ENCODE measurements at places on chromosomes 5 and 9.

- no peak for DNase-seq
Measured at GRCh38 chr9:129558551-129559505, 62.1 kb downstream of the C9orf50 start.

GRCh38 chr5:179777909-179778308 is 15.9 kb upstream of the LTC4S start:
- DNase-seq: no peak

GRCh38 chr9:77463151-77463550 is 185.0 kb downstream of the GNA14 start:
- no peak for DNase-seq

- DNase-seq: peak; percentile 52
Measured at GRCh38 chr9:22307013-22307711, 139.5 kb upstream of the DMRTA1 start.

DNA sequence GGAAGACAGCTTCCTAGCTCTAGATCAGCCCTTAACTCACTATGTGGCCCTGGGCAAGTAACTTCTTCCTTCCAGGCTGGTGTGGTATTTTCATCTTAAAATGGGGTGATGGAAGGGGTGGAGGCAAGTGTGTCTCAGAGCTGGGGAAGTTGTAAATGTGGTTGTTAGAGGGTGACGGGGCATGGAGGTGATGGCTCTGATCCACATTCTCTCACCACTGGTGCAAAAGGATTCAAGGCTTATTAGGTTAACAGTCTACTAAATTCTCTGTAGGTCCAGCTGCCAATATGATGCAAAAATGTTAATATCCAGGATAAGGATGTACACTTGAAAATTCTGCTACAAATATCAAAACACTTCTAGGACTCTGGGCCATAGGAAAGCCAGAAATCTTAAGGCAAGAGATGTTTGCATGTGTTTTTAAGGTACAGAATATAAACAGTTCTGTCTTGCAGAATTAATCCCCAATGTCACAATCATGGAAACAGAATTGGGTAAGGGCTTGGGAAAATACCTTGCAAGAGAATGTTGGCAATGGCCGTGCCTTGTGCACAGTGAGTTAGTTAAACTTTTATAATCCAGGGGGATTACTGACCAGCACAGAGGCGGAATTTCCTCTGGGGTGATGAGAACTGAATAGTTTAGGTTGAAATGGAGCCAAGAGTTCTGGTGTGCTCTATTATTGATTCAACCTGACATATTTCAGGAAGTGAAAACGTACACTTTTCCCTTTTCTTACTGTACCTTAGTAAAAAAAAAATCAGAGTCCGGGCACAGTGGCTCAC is 19.8 kb downstream of the TNFSF15 start:
- peak; percentile 22 for DNase-seq

- DNase-seq: peak; percentile 34
Measured at GRCh38 chr5:77400645-77401044, 91.5 kb downstream of the WDR41 start.

GRCh38 chr9:34984049-34984448 is 5.5 kb upstream of the DNAJB5 start:
- peak; percentile 56 for DNase-seq

GRCh38 chr9:76374783-76375559 is 19.3 kb downstream of the RFK start:
- DNase-seq: peak; percentile 84

DNA sequence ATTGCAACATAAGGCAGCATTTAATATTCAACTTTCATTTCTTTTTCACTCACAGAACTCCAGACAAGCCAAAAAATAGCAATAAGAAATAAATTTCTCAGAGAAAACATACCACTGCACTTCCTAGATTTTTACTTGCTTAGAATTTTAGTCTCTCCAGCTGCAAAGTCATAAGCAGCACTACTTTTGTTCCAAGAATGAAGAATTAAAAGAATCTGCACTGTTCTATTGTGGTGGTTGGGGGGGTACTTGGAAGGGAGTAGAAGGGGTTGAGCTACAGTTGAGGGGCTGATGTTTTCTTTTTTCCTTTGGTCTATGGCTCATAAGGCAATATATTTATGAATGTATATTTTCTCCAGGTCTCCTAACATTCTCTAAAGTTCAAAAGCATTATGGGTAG is 144.5 kb downstream of the KIAA0825 start:
- DNase-seq: peak; percentile 20

- peak; percentile 98 for DNase-seq
Measured at GRCh38 chr9:134641173-134641989, at the start of gene COL5A1. TSS of gene COL5A1 (plus strand) at chr9:134641803. CDS start at chr9:134642188, 385 bp downstream.

GRCh38 chr9:115333277-115334070 is 215.5 kb upstream of the TNC start:
- no peak for DNase-seq

- DNase-seq: no peak
Measured at GRCh38 chr5:14937254-14937653, 65.7 kb upstream of the ANKH start.

GRCh38 chr9:96644137-96644536 is 11.0 kb downstream of the PRXL2C start:
- DNase-seq: no peak

DNA sequence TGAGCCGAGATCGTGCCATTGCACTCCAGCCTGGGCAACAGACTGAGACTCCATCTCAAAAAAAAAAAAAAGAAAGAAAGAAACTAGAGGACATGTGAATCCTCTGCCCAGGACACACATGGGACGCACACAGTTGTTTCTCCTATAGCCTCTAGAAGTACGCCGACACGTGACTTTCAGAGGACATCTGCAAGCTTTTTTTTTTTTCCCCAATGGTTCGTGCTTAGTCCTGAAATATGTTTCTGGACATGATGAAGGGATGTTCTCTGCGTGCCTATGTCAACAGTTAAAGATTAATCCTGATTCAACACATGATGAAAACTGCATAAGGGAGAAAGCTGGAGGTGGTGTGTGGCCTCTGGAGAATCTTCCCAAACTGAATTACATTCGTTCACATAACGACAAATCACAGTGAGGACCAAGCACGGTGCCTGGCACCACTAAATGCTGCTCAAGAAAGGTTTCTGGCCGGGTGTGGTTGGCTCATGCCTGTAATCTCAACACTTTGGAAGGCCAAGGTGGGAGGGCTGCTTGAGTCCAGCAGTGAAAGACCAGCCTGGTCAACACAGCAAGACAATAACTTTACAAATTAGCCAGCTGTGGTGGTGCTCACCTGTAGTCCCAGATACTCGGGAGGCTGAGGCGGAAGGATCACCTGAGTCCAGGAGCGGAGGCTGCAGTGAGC is 9.8 kb downstream of the COL23A1 start:
- no peak for DNase-seq

DNA sequence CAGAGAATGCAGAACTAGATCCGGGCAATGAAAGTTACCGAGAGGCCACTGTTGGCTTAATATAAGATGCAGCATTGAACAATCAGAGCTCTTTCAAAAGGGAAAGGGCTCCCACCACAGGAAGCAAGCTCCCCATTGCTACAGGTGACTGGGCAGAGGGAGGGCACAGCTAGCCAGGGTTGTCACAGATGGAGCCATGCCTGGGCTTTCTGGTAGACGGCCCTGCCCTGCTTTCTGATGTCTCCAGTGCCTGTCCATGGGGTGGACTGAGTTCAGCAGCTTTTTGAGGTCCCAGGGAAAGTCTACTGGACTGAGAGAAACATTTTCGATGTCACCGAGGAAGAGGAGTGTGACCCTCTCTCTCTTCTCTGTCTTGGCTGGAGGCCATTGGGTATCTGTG is 14.1 kb downstream of the RGS3 start:
- no peak for DNase-seq

GRCh38 chr9:93950619-93951601 is 4.2 kb downstream of the BARX1 start:
- DNase-seq: no peak

DNA sequence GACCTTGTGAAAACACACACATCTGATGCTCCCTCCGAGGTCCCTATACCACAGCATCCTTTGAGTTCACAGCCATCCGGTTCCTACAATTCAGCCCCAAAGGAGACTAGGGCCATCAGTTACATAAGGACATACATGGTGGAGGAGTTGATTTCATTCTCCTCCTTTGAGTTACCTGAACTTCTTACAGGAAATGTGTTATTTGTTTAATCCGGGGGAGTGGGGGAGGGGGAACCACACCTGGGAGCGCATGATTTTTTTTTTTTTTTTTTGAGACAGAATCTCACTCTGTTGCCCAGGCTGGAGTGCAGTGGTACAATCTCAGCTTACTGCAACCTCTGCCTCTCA is 30.7 kb downstream of the SEMA4D start:
- no peak for DNase-seq

- peak; percentile 64 for DNase-seq
Measured at GRCh38 chr5:72133212-72133990, 26.1 kb downstream of the MAP1B start.

GRCh38 chr5:80175337-80175736 is 80.5 kb downstream of the SERINC5 start:
- DNase-seq: no peak

DNA sequence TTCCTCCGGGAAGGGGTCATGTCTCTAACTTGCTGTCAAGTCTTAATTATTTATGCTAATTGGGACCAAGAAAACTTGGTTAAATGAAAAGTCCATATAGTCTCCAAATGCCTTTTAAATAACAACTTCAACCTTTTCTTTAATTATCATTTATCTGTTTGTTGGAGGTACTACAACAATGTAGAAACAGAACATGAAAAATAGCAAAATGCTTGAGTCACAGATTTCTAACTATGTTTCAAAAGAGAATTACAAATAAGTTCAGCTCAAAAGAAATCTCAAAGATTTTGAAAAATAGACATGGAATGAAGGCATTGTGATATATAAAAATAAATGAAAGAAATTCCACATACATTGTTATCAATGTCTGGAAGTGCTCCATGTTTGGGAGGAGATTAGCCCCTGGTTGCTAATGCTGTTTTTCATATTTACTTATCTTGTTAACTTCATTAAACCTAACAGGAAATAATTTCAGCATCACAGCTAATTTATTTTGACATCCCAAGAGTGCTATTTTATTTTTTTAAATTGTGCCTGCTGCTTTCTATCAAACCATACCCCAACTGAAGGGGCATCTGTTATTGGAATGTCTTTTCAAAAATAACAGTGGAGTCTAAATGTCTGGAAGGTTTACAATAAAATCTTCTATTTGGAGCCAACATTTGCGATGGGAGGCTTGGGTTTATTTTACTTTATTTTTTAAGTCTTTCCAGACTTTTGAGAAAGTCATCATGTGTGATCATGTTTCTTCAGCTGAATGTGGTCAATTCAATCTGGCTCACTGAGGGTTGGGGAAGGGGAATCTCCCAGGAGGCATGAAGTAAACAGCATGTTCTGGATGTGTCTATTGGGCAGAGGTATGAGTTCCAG is 53.1 kb upstream of the ANKRD55 start:
- peak; percentile 63 for DNase-seq

- DNase-seq: peak; percentile 63
Measured at GRCh38 chr5:108798513-108799265, 51.0 kb downstream of the FER start.
